ENCODE measurements at places on chromosomes 3 and 15. TPM values are rescaled to one million over a fixed set of nuclear protein-coding genes. Genes with fewer than 3 reads are reported as not detected.

The FSTL1 gene
- 2,074 TPM for total RNA-seq

The POPDC2 gene
- 1.1 TPM for total RNA-seq

The ETFA gene
- total RNA-seq = 110 TPM

The ZNF80 gene
- not detected for total RNA-seq

The RASSF1 gene
- total RNA-seq = 17.4 TPM

The TGM4 gene
- total RNA-seq = not detected

The SI gene
- not detected for total RNA-seq

The GPX1 gene
- total RNA-seq = 174 TPM

The IGSF10 gene
- 2.7 TPM for total RNA-seq

The GTF2A2 gene
- 18.9 TPM for total RNA-seq

The CD96 gene
- total RNA-seq = under 0.01 TPM

The CCK gene
- not detected for total RNA-seq

The OXTR gene
- 6.2 TPM for total RNA-seq

The IQGAP1 gene
- total RNA-seq = 259 TPM

The MESP2 gene
- 0.72 TPM for total RNA-seq

Data from osteoblast (primary cell).